Lung (tissue), 17 donors: ENCODE measurements at places on chromosomes 6 and 20.

- H3K27me3 ChIP-seq = no peaks in the 10 kb centered on the region
- H3K4me1 ChIP-seq = no peaks in the 10 kb centered on the region
- H3K36me3 ChIP-seq = peaks cover 7% of the 10 kb centered on the region
- DNase-seq = no peak
- no peak overlapping the region for H3K27ac ChIP-seq
Observed at GRCh38 chr6:38593409-38593808, 46.3 kb downstream of the BTBD9 start.

GRCh38 chr20:46688151-46689081 lies 828 bp downstream of the TP53RK start:
- H3K27ac ChIP-seq = peak overlapping the region; percentile 97
- H3K36me3 ChIP-seq = no peaks in the 10 kb centered on the region
- DNase-seq = peak; percentile 66
- peak overlapping the region; percentile 85 for H3K4me3 ChIP-seq
- no peaks in the 10 kb centered on the region for H3K27me3 ChIP-seq

- DNase-seq = no peak
- H3K27ac ChIP-seq = no peak overlapping the region
- no peaks in the 10 kb centered on the region for H3K4me1 ChIP-seq
- H3K4me3 ChIP-seq = no peak overlapping the region
- no peaks in the 10 kb centered on the region for H3K36me3 ChIP-seq
Observed at GRCh38 chr6:4599924-4600323, 176.3 kb upstream of the CDYL start.

GRCh38 chr6:54244430-54244829 lies 63.8 kb upstream of the TINAG start:
- no peak overlapping the region for H3K27ac ChIP-seq
- no peak overlapping the region for H3K4me3 ChIP-seq
- H3K36me3 ChIP-seq = no peaks in the 10 kb centered on the region
- DNase-seq = no peak

DNA sequence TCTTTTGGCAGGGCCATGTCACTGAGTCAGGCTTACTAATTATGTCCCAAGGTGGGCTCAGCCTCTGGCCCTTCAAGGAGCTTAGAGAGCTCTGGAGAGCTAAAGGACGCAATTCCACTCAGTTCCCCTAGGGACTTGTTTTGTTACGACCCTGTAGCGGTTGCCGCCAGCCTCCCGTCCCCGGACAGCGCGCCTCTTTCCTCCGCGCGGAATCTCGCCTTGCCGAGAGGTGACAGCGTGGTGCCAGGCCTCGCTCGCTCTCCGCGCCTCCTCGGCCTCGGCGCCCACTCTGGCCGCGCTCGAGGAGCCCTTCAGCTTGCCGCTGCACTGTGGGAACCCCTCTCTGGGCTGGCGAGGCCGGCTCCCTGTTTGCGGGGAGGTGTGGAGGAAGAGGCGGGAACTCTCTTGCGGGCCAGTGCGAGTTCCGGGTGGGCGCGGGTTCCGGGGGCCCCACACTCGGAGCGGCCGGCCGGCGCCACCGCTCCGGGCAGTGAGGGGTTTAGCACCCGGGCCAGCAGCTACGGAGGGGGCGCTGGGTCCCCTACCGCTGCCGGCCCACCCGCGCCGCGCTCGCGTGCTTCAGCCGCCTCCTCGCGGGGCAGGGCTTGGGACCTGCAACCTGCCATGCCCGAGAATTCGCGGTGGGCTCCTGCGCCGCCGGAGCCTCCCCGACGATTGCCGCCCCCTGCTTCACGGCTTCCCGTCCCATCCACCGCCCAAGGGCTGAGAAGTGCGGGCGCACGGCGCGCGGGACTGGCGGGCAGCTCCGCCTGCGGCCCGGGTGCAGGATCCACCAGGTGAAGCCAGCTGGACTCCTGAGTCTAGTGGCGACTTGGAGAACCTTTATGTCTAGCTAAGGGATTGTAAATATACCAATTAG lies 9.9 kb upstream of the ZNF311 start:
- H3K27ac ChIP-seq = no peak overlapping the region
- no peaks in the 10 kb centered on the region for H3K4me1 ChIP-seq
- peak; percentile 17 for DNase-seq

- H3K27me3 ChIP-seq = no peaks in the 10 kb centered on the region
- DNase-seq = no peak
- no peak overlapping the region for H3K27ac ChIP-seq
- no peaks in the 10 kb centered on the region for H3K36me3 ChIP-seq
- H3K4me1 ChIP-seq = no peaks in the 10 kb centered on the region
Observed at GRCh38 chr6:2558098-2558680, 192.5 kb downstream of the MYLK4 start.

- H3K27me3 ChIP-seq = peaks cover 11% of the 10 kb centered on the region
- H3K36me3 ChIP-seq = no peaks in the 10 kb centered on the region
- no peak for DNase-seq
- no peaks in the 10 kb centered on the region for H3K4me1 ChIP-seq
- H3K27ac ChIP-seq = no peak overlapping the region
Observed at GRCh38 chr6:167236239-167236571, 54.9 kb upstream of the UNC93A start.

GRCh38 chr6:112254921-112255320 lies 554 bp upstream of the LAMA4 start:
- DNase-seq = no peak
- no peaks in the 10 kb centered on the region for H3K27me3 ChIP-seq
- H3K36me3 ChIP-seq = no peaks in the 10 kb centered on the region
- H3K27ac ChIP-seq = peak overlapping the region; percentile 79
- H3K4me1 ChIP-seq = peaks cover 16% of the 10 kb centered on the region

- H3K4me3 ChIP-seq = no peak overlapping the region
- DNase-seq = no peak
- no peaks in the 10 kb centered on the region for H3K36me3 ChIP-seq
- no peaks in the 10 kb centered on the region for H3K4me1 ChIP-seq
- no peak overlapping the region for H3K27ac ChIP-seq
Observed at GRCh38 chr6:140669321-140669720, 1294.9 kb upstream of the CITED2 start.

DNA sequence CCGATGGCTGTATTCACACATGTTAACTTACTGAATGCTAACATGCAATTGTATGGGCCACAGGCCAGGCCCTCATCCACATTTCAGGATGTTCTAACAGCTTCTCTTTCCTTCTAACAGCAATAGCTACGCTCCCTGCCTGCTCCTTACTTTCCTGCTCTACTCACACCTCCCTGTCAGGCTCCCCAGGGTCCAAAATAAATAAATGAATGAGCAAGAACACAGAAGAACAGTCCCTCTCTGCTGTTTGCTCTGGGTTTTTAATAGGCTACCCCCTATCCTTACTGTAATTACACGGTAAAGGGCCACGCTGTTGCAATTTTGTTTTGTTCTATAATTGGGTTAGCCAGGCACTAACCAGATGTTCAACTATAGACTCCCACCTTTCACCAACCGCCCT lies 135.6 kb downstream of the GMDS start:
- no peak for DNase-seq
- H3K36me3 ChIP-seq = no peaks in the 10 kb centered on the region
- no peaks in the 10 kb centered on the region for H3K4me1 ChIP-seq
- H3K27ac ChIP-seq = no peak overlapping the region
- no peak overlapping the region for H3K4me3 ChIP-seq

GRCh38 chr6:30615219-30615957 lies 1.7 kb downstream of the PPP1R10 start:
- peaks cover 3% of the 10 kb centered on the region for H3K36me3 ChIP-seq
- H3K4me1 ChIP-seq = no peaks in the 10 kb centered on the region
- H3K4me3 ChIP-seq = peak overlapping the region; percentile 79
- H3K27me3 ChIP-seq = no peaks in the 10 kb centered on the region
- H3K27ac ChIP-seq = peak overlapping the region; percentile 100
- DNase-seq = peak; percentile 95

- no peak overlapping the region for H3K4me3 ChIP-seq
- no peaks in the 10 kb centered on the region for H3K36me3 ChIP-seq
- no peak overlapping the region for H3K27ac ChIP-seq
- no peaks in the 10 kb centered on the region for H3K27me3 ChIP-seq
Observed at GRCh38 chr6:39476670-39477069, 154.2 kb upstream of the KCNK16 start.

- H3K36me3 ChIP-seq = no peaks in the 10 kb centered on the region
- H3K4me1 ChIP-seq = peaks cover 3% of the 10 kb centered on the region
- peaks cover 4% of the 10 kb centered on the region for H3K27me3 ChIP-seq
- DNase-seq = no peak
- H3K27ac ChIP-seq = no peak overlapping the region
Observed at GRCh38 chr20:63346131-63347080, 14.7 kb downstream of the CHRNA4 start.

GRCh38 chr20:56400001-56400640 lies 7.7 kb downstream of the CSTF1 start:
- DNase-seq = peak; percentile 88
- peaks cover 58% of the 10 kb centered on the region for H3K36me3 ChIP-seq

- H3K4me1 ChIP-seq = peaks cover 26% of the 10 kb centered on the region
- H3K27me3 ChIP-seq = no peaks in the 10 kb centered on the region
- peaks cover 4% of the 10 kb centered on the region for H3K36me3 ChIP-seq
- peak overlapping the region; percentile 77 for H3K27ac ChIP-seq
- peak; percentile 58 for DNase-seq
Observed at GRCh38 chr6:79671600-79672266, 40.6 kb downstream of the SH3BGRL2 start.
